CD14-positive monocyte (primary cell): ENCODE measurements at places on chromosomes 11 and 22. TPM values are rescaled to one million over a fixed set of nuclear protein-coding genes. Genes with fewer than 3 reads are reported as not detected.

Gene ADAMTS8
- not detected for polyA plus RNA-seq

Gene CADM1
- polyA plus RNA-seq = not detected

Gene DEPDC7
- 0.33 TPM for polyA plus RNA-seq

Gene DDX25
- not detected for polyA plus RNA-seq

Gene TSPAN32
- 136 and 153 TPM in 2 replicates for polyA plus RNA-seq

Gene DCDC1
- polyA plus RNA-seq = 0.03 TPM in 1 of 2 replicates, not detected in the other

Gene POU2AF3
- polyA plus RNA-seq = not detected in 2 replicates

Gene GAL
- polyA plus RNA-seq = not detected

Gene MYRF
- not detected for polyA plus RNA-seq

Gene IGLL1
- polyA plus RNA-seq = not detected
